ENCODE measurements at places on chromosomes 1 and 21. TPM values are rescaled to one million over a fixed set of nuclear protein-coding genes. Genes with fewer than 3 reads are reported as not detected.

The KRTAP26-1 gene
- not detected for total RNA-seq

The SYCP1 gene
- not detected for total RNA-seq

The ZYG11A gene
- 0.63 TPM for total RNA-seq

The MYOM3 gene
- under 0.01 TPM for total RNA-seq

The LMX1A gene
- not detected for total RNA-seq

The UTS2 gene
- total RNA-seq = 0.33 TPM
